ENCODE measurements at places on chromosomes 3 and 15.

GRCh38 chr3:50473768-50474167, 29.7 kb downstream of the CACNA2D2 start:
- no peak for DNase-seq

GRCh38 chr3:25056036-25056755, 371.9 kb upstream of the RARB start:
- DNase-seq: no peak

GRCh38 chr15:34808016-34808415, 12.7 kb upstream of the ACTC1 start:
- DNase-seq: no peak

DNA sequence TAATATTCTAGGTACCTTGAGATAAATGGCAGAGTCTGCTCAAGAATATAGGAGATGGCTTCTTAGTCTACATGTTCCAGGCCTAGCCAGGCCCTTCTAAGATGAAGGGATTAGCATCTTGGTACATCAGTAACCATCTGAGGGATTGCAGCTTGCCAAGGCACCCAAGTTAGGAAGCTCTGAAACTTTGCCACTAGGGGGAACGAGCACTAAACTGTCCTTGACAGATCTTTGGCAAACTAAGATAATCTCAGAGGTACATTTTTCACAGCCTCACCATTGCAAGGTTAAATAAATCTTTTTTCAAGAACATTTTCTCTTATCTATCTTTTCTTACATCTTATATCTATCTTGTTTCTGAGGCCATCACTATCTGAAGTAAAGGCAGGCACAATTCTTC, 351.2 kb downstream of the RAP2B start:
- no peak for DNase-seq

DNA sequence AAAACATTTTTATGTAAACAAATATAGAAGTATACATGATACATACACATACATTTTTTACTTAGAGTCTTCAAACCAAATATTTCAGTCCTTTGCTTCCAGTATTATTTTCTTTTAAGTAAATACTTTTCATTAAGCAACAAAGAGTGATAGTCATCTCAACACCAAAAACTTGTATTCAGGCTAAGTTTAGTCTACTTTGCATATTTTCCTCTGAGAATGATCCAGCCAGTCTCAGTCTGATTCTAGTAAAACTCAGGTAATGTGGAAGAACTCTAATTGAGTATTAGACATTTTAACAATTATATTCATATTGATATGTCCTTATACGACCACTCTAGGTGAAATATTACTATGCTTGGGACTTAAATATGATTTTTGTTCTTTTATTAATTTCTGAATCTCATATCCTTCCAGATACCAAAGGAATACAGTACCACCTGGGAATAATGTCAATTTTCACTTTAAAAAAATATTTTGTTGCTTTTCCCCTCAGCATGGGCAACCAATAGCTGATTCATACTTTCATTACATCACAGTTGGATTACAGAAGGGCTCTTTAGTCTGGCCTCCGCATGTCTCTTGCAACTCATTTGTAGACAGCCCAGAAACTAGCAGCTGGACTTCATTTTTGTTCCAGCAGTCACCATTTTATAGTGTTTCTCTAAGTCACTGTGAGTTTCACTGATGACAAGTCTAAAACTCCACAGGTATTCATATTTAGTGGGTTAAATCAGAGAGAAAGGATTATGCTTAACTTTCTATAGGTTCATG, 390.4 kb downstream of the ZBTB20 start:
- DNase-seq: no peak

- DNase-seq: no peak
These were observed 31.2 kb upstream of the PTX3 start for GRCh38 chr3:157405457-157405856.

DNA sequence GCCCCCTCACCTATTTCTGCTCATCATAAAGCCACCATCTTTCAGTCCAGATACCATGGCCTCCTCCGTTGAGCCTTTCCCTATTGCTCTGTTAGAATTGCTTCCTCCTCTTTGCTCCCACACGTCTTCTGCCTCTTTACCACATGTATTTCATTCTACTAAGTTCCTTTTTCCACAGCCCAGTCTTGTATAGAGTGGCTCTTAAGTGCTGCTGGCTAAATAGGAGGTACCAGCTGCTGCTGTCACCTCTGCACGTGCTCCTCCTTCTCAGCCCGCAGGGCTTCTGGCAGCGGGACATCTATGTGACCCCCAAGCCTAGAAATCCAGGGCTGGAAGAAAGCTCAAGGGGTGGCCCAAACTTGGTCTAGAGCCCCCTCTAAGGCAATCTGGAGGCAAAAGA, 38.8 kb upstream of the PLXND1 start:
- no peak for DNase-seq

GRCh38 chr3:166190360-166190759, 353.1 kb upstream of the BCHE start:
- no peak for DNase-seq

GRCh38 chr15:90336705-90337141, 15.4 kb upstream of the ZNF774 start:
- DNase-seq: peak; percentile 12
